ENCODE measurements at places on chromosomes 6 and 20. TPM values are rescaled to one million over a fixed set of nuclear protein-coding genes. Genes with fewer than 3 reads are reported as not detected.

- DNase-seq, result no peak
Observed at GRCh38 chr6:13715444-13715883, 3.8 kb upstream of the RANBP9 start.

- DNase-seq, result no peak
Observed at GRCh38 chr6:73747289-73747688, 51.3 kb downstream of the CD109 start.

APOM gene
- total RNA-seq, result not detected

DNA sequence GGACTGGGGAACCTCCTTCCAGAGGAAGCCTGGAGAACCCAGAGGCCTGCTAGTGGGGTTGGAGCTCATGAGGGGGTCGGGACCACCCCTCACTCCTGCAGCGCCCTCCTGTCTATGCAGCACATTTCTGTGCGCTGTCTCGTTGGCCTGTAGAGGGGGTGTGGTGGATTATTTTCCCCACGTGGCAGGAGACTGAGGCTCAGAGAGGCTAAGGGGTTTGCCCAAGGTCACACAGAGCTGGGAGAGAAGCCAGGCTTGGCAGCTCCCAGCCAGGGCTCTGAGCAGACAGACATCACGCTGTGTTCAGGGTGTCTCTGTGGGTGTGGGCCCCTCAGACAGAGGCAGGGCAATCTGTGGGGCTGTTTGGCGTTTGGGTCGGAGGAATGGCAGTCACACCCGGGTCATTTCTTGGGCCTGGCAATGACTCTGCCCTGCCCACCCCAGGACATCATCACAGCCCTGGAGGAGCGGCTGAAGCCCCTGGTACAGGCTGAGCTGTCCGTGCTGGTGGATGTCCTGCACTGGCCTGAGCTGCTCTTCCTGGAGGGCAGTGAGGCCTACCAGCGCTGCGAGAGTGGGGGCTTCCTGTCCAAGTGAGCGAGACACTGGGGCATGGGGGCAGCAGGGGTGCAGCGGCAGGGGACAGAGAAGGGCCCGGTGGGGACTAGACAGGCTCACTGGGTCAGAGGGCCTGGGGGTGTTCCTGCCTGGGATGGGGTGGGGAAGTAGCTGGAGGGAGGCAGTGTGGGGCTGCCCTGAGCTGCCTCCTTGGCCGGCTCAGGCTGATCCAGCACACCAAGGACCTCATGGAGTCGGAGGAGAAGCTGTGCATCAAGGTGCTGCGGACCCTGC, 27.7 kb downstream of the UQCC2 start:
- DNase-seq, result no peak

- no peak for DNase-seq
Observed at GRCh38 chr6:8329562-8329961, 105.8 kb downstream of the SLC35B3 start.

- DNase-seq, result no peak
Observed at GRCh38 chr6:96645106-96645505, 82.2 kb downstream of the FHL5 start.

PPP1R14C gene
- 23.8 TPM for total RNA-seq

DNA sequence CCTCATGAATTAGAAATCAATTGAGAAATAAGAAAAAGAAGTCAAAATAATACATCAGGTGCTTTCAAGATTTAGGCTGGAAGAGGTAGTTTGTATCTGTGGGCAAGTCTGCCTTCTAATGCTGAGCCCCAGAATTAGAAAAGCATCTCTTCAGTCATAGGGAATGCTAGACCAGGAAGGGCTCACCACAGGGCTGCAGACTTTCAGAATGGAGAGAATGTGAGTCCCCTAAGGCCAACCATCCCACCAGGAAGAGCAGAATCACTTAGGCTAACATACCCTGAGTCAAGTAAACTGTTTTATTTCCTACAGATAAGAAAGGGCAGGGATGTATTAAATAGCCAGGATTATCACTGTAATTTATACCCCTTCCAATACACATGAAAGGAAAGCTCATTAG, 510.2 kb downstream of the RNF144B start:
- no peak for DNase-seq

DCDC2 gene
- not detected for total RNA-seq

DNA sequence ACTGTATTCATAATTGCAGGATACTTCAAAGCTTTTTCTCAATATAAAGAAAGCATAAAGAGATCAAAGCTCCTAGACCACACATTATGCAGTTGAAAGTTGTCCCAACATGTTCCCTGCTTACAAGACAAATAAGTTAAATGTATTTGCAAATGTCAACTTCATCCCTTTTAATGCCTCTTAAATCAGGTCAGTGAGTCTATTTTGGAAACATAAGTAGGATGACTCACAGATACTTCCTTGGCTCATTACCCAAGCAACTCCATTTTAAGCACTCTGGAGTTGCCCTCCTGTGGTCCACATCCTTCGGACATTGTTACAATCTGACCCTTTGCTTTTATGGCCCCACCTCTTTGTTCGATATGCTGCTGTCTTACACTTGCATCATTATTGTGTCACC, 162.0 kb downstream of the FAXC start:
- no peak for DNase-seq

- no peak for DNase-seq
Observed at GRCh38 chr6:1117530-1118286, 194.2 kb upstream of the FOXQ1 start.

GABRR2 gene
- 1.5 TPM for total RNA-seq

IL17F gene
- total RNA-seq, result not detected

GRCh38 chr20:31654534-31654933, 16.8 kb downstream of the COX4I2 start:
- DNase-seq, result no peak

- DNase-seq, result no peak
Observed at GRCh38 chr6:12458558-12458957, 168.4 kb downstream of the EDN1 start.

GRCh38 chr20:17108896-17109295, 117.9 kb upstream of the PCSK2 start:
- DNase-seq, result no peak

ARG1 gene
- total RNA-seq, result not detected

RPP40 gene
- 4.7 TPM for total RNA-seq

GRCh38 chr6:3022765-3023662, 23.3 kb downstream of the NQO2 start:
- no peak for DNase-seq

- no peak for DNase-seq
Observed at GRCh38 chr6:751765-752164, 58.8 kb upstream of the EXOC2 start.

Measured in vagina (tissue), 2 donors.